ENCODE measurements at places on chromosomes 16 and 17.
A peak's percentile ranks its signal among the peaks of the same experiment; 100 is the strongest.

- no peak for DNase-seq
- H3K4me1 ChIP-seq, result peaks cover 3% of the 10 kb centered on the region
- H3K36me3 ChIP-seq, result no peaks in the 10 kb centered on the region
- no peak overlapping the region for H3K4me3 ChIP-seq
Measured at GRCh38 chr17:65604070-65604469, 42.6 kb upstream of the AXIN2 start.

- H3K27ac ChIP-seq, result no peak overlapping the region
- DNase-seq, result no peak
- no peak overlapping the region for H3K4me3 ChIP-seq
- H3K27me3 ChIP-seq, result no peaks in the 10 kb centered on the region
- H3K36me3 ChIP-seq, result no peaks in the 10 kb centered on the region
Measured at GRCh38 chr16:84278968-84279367, 15.7 kb upstream of the WFDC1 start.

- H3K27me3 ChIP-seq, result no peaks in the 10 kb centered on the region
- no peak overlapping the region for H3K4me3 ChIP-seq
- no peak for DNase-seq
- peaks cover 10% of the 10 kb centered on the region for H3K36me3 ChIP-seq
- peak overlapping the region; percentile 2 for H3K27ac ChIP-seq
Measured at GRCh38 chr16:56930486-56931270, 1.3 kb upstream of the HERPUD1 start.

DNA sequence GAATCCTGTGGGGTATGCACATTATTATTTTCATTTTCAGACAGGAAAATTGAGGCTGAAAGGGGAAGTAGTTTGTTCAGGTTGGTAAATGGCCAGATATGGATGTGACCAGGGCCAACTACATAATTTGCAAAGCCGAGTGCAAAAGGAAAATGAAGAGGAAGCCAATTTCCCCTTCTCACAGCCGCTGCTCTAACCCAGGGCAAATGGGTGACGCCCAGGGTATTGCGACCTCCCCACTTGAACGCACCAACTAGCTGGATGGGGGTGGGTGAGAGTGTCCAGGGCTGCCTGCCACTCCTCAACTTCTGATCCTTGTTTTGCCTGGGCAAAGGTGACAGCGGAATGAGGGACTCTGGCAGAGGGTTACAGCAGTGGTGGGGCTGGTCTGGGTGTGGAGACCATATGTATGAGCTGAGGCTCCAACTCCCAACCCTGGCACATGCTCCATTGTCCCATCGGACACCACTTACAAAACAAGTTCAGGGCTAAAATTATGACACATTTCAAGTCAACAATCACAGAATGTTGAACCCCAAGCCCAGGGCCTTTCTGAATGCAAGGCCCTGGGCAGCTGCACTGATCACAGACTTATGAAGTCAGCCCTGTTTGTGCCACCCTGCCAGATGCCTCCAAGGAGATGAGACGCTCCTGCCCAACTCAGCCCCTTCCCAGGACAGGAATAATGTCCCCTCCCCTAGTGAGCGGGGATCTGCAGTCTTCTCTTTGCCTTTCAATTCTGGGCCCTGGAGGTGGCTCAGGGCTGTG is 1.7 kb downstream of the ANKRD40CL start:
- H3K36me3 ChIP-seq, result no peaks in the 10 kb centered on the region
- H3K27me3 ChIP-seq, result no peaks in the 10 kb centered on the region
- DNase-seq, result no peak
- peak overlapping the region; percentile 65 for H3K27ac ChIP-seq

- H3K27me3 ChIP-seq, result no peaks in the 10 kb centered on the region
- no peaks in the 10 kb centered on the region for H3K4me1 ChIP-seq
- no peaks in the 10 kb centered on the region for H3K36me3 ChIP-seq
- no peak for DNase-seq
Measured at GRCh38 chr16:74321356-74321755, 24.7 kb downstream of the PSMD7 start.

- peaks cover 9% of the 10 kb centered on the region for H3K4me1 ChIP-seq
- H3K27ac ChIP-seq, result no peak overlapping the region
- no peaks in the 10 kb centered on the region for H3K36me3 ChIP-seq
- no peak overlapping the region for H3K4me3 ChIP-seq
- peak; percentile 17 for DNase-seq
- no peaks in the 10 kb centered on the region for H3K27me3 ChIP-seq
Measured at GRCh38 chr17:5942687-5943086, 127.5 kb upstream of the WSCD1 start.

DNA sequence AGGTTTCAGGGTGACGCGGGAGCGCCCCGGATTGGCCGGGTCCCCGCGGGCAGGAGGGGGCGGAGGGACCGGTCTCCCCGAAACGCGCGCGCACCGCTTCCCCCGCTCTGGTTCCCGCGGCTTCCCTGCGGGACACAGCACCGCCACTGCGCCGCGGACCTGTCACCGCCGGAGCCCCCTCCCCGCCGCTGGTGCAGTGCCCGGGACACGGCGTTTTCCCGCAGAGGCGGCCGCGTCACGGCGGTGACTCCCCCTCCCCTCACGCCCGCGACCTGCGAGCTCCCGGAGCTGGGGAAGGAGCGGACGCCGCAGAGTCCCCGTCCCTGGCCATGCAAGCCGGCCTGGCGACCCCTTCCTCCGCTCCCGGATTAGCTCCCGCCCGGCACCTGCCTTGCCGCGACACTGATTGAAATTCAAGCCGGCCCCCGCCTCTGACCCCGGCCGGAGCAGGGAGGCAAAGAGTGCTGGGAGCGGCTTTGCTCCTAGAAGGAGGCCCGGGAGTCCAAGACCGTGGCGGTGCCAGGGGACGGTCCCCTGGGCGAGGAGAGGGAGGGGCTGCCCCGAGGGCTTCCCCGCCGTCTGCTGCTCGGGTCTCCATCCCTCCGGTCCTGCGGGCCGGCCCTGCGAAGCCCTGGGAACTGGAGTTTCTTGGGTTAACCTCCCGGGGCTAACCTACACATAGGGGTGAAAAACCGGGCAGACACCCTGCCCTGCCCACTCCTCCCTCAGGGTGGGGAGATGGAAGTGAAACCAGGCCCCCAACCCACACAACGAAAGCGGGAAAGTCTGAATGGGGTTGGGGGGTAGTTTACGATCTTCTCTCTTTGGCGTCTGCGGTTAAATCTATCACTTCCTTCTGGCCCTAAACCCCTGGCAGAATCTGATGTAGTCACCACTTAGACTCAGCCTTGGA is 1.0 kb downstream of the RHBDL3 start:
- no peaks in the 10 kb centered on the region for H3K4me1 ChIP-seq
- peak overlapping the region; percentile 49 for H3K4me3 ChIP-seq
- no peaks in the 10 kb centered on the region for H3K36me3 ChIP-seq
- peaks cover 90% of the 10 kb centered on the region for H3K27me3 ChIP-seq
- DNase-seq, result no peak
- no peak overlapping the region for H3K27ac ChIP-seq

GRCh38 chr17:75260641-75261335 is 618 bp downstream of the GGA3 start:
- H3K4me3 ChIP-seq, result peak overlapping the region; percentile 91
- peaks cover 3% of the 10 kb centered on the region for H3K36me3 ChIP-seq
- H3K4me1 ChIP-seq, result peaks cover 14% of the 10 kb centered on the region
- DNase-seq, result no peak
- H3K27ac ChIP-seq, result peak overlapping the region; percentile 99
- no peaks in the 10 kb centered on the region for H3K27me3 ChIP-seq

- no peak overlapping the region for H3K27ac ChIP-seq
- no peaks in the 10 kb centered on the region for H3K27me3 ChIP-seq
- DNase-seq, result no peak
- no peaks in the 10 kb centered on the region for H3K36me3 ChIP-seq
Measured at GRCh38 chr16:61829631-61830030, 206.6 kb downstream of the CDH8 start.

DNA sequence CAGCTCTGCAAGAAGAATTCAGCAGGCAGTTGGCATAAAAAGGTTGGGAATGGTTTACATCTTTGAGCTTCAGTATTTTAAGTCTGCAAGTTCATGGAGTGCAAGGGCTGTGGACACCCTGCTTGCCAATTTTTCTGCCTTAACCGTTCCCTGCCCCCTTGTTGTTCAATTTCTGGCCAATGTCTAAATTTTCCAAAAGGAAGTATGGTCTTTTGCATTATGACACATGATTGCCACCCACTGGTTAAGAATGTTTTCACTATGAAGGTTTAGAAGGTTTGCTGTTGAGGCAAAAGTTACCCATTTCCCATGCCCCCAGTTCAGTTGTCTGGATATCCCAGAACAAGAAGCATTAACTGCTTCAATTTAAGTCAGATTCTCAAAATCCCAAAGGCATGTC is 441.9 kb downstream of the CDH13 start:
- no peak for DNase-seq
- no peak overlapping the region for H3K27ac ChIP-seq

GRCh38 chr17:48006936-48007709 is 30.5 kb downstream of the COPZ2 start:
- DNase-seq, result no peak
- H3K36me3 ChIP-seq, result no peaks in the 10 kb centered on the region
- H3K27me3 ChIP-seq, result no peaks in the 10 kb centered on the region
- no peak overlapping the region for H3K4me3 ChIP-seq
- peaks cover 36% of the 10 kb centered on the region for H3K4me1 ChIP-seq

- H3K27me3 ChIP-seq, result no peaks in the 10 kb centered on the region
- no peak overlapping the region for H3K4me3 ChIP-seq
- no peak for DNase-seq
- H3K36me3 ChIP-seq, result peaks cover 19% of the 10 kb centered on the region
Measured at GRCh38 chr16:1349351-1349750, 2.3 kb downstream of the TSR3 start.

GRCh38 chr16:89237733-89238132 is 20.2 kb downstream of the ZNF778 start:
- no peak for DNase-seq
- no peak overlapping the region for H3K4me3 ChIP-seq
- no peaks in the 10 kb centered on the region for H3K36me3 ChIP-seq
- H3K27me3 ChIP-seq, result no peaks in the 10 kb centered on the region
- no peaks in the 10 kb centered on the region for H3K4me1 ChIP-seq

DNA sequence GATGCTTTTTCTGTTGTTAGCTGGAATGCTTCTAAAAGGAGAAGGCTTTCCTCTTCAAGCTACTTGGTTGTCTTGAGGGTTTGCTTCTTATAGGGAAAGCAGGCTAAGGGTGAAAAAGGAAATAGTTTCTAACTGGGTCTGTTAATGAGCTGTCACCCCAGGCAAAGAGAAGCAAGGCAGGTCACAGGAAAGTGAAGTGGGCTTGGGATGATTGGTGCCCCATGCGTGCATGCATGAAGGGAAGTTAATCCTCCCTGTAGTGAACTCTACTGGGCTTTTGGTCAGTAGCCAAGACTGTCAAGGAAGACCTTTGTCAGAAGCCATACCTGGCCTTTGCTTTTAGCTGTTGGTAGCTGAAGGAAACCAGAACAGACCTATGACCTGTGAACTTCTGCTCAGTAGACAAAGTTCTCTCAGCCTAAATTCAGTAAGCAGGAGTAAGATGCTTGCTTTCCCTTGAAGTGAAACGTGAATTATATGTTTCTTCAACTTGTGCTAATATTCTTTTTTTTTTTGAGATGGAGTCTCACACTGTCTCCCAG is 16.5 kb downstream of the TENT4B start:
- H3K4me1 ChIP-seq, result peaks cover 19% of the 10 kb centered on the region
- H3K27me3 ChIP-seq, result no peaks in the 10 kb centered on the region
- no peak overlapping the region for H3K4me3 ChIP-seq
- no peaks in the 10 kb centered on the region for H3K36me3 ChIP-seq

GRCh38 chr16:70269471-70269870 is 17.7 kb upstream of the EXOSC6 start:
- DNase-seq, result no peak
- no peak overlapping the region for H3K4me3 ChIP-seq
- peaks cover 66% of the 10 kb centered on the region for H3K36me3 ChIP-seq
- H3K4me1 ChIP-seq, result no peaks in the 10 kb centered on the region
- no peaks in the 10 kb centered on the region for H3K27me3 ChIP-seq
- no peak overlapping the region for H3K27ac ChIP-seq

DNA sequence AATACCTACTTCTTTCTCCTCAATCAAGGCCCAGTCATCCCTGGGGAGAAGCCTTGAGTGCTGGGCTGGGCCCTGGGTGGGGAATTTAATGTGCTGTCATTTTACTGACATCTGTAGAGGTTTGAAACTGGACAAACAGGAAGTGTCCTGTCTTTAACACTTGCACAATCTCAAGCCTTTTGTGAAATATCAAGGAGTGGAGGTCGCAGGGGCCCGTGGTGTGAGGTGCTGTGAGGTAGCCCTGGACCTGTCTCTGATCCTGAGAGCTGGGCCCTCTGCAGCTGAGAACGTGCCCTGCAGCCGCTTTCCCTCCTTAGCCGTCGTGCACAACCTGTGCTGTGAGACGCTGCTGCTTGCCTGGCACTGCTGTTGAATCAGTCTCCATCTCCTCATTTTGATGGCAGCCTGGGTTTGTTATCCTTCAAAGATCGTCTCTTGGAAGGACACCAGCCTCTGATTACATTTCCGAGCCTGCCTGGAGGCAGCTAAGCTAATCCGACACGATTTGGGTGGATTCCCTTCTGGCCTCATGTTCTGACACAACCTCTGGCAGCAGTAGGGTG is 29.9 kb downstream of the SMARCE1 start:
- DNase-seq, result no peak
- H3K27me3 ChIP-seq, result no peaks in the 10 kb centered on the region
- no peaks in the 10 kb centered on the region for H3K4me1 ChIP-seq
- H3K36me3 ChIP-seq, result no peaks in the 10 kb centered on the region

- H3K27ac ChIP-seq, result no peak overlapping the region
- no peak overlapping the region for H3K4me3 ChIP-seq
- H3K36me3 ChIP-seq, result no peaks in the 10 kb centered on the region
- no peaks in the 10 kb centered on the region for H3K4me1 ChIP-seq
- no peaks in the 10 kb centered on the region for H3K27me3 ChIP-seq
Measured at GRCh38 chr17:31678431-31678830, 180.6 kb downstream of the COPRS start.

- no peaks in the 10 kb centered on the region for H3K36me3 ChIP-seq
- H3K4me1 ChIP-seq, result no peaks in the 10 kb centered on the region
Measured at GRCh38 chr16:75445298-75445697, 12.0 kb upstream of the CFDP1 start.

GRCh38 chr16:65681406-65681805 is 559.5 kb upstream of the CDH11 start:
- H3K4me1 ChIP-seq, result no peaks in the 10 kb centered on the region
- peak; percentile 87 for DNase-seq
- no peaks in the 10 kb centered on the region for H3K27me3 ChIP-seq

DNA sequence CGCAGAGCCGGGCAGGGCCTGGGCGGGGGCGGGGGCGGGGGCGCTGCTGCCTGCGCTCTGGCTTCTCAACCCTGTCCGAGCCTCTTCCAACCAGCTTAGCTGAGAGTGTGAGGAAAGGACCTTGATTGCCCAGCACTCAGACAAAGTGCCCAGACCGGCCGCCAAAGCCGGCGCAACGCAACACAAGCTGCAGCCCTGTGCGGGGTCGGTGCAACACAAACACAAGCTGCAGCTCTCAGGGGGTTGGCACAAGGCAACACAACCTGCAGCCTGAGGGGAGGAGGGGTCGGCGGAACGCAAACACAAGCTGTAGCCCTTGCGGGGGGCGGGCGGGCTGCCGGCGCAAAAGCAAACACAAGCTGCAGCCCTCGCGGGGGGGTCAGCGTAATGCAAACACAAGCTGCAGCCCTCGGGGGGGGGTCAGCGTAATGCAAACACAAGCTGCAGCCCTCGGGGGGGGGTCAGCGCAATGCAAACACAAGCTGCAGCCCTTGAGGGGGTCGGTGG is 60.0 kb downstream of the KLHDC4 start:
- peaks cover 13% of the 10 kb centered on the region for H3K4me1 ChIP-seq
- H3K36me3 ChIP-seq, result peaks cover 3% of the 10 kb centered on the region
- no peaks in the 10 kb centered on the region for H3K27me3 ChIP-seq
- no peak overlapping the region for H3K4me3 ChIP-seq
- peak overlapping the region; percentile 48 for H3K27ac ChIP-seq

All from cardiac muscle cell (in vitro differentiated cells and primary cell).